G401 (cell line): ENCODE measurements at places on chromosomes 2 and 18. TPM values are rescaled to one million over a fixed set of nuclear protein-coding genes. Genes with fewer than 3 reads are reported as not detected.
A peak's percentile ranks its signal among the peaks of the same experiment; 100 is the strongest.

GRCh38 chr2:225429717-225430116 lies 30.2 kb downstream of the NYAP2 start:
- DNase-seq = peak; percentile 88

DNA sequence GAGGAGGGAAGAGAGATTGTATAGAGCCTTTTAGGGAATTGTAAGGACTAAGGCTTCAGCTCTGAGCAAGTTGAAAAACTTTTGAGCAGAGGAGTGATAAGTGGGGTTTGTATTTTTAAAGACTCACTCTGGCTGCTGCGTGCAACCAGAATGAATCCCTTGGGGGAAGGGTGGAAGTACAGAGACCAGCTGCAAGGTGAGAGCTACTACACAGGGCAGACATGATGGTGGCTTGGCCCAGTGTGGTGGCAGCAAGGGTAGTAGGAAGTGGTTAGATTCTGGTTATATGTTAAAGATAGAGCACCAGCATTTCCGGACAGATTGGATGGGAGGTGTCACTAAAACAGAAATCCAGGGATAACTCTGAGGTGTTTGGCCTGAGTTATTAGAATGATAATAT lies 10.1 kb upstream of the SESTD1 start:
- DNase-seq = no peak

GRCh38 chr2:19815746-19816145 lies 86.0 kb downstream of the TTC32 start:
- no peak for DNase-seq

- no peak for DNase-seq
Observed at GRCh38 chr18:45962461-45962860, 4.7 kb downstream of the EPG5 start.

DNA sequence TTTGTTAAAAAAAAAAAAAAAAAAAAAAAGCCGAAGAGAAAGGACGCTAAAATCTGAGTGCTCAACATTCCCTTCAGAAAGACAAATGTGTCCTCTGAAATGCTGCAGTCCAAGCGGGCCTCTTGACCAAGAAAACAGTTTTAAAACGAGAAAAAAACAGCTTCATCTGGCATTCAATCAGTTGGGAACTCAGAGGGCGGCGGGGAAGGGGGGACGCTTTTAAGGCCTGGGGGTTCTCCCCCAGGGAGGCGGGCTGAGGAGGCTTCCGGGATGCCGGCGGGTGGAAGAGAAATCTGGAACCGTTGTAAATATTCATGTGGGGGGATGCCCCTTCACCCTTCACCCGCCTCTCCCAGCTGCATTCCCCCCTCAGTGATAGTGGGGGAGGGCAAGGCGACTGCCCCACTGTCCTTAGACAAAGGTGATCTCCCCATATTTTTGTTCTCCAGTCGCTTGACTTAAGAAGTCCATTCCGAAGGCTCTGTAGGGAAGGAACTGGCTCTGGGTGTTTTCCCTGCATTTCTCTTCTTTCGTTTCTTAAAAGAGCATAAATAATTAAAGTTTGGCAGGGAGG lies 3.3 kb upstream of the HOXD11 start:
- no peak for DNase-seq

GRCh38 chr2:20334605-20335203 lies 15.9 kb downstream of the PUM2 start:
- no peak for DNase-seq

GRCh38 chr18:26575865-26576217 lies 27.5 kb upstream of the KCTD1 start:
- DNase-seq = no peak

The TP53I3 gene
- total RNA-seq = 47.6 and 66.0 TPM in 2 replicates

The PRKAG3 gene
- not detected in 2 replicates for total RNA-seq

The L3MBTL4 gene
- total RNA-seq = not detected in 2 replicates

The AQP12B gene
- not detected in 2 replicates for total RNA-seq

The CYTIP gene
- total RNA-seq = not detected in 2 replicates

The VWC2L gene
- not detected in 2 replicates for total RNA-seq

The GLI2 gene
- total RNA-seq = not detected in 2 replicates

The BMP10 gene
- total RNA-seq = not detected in 2 replicates
